Kidney (tissue), 22 donors: ENCODE measurements at places on chromosomes 2 and 18. TPM values are rescaled to one million over a fixed set of nuclear protein-coding genes. Genes with fewer than 3 reads are reported as not detected.
A peak's percentile ranks its signal among the peaks of the same experiment; 100 is the strongest.

DNA sequence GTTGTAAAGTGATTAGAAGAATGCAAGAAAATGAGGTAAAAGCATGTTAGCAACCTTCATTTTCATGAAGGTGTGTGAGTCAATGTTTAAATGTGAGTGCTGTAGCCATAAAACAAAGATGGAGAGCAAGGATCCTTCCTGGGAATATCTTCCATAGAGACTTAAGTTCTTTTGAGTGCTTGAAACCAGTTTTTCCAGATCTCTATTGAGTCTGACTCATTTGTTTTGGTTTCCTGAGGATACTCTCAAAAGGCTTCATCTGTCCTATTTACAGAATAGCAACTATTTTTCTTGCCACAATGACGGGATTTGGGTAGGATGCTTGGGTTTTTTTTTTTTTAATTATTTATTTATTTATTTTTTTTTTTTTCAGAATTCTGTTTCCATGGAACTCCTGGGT, 45.9 kb upstream of the ASB1 start:
- no peak for DNase-seq

GRCh38 chr18:62881509-62882016, 166.2 kb downstream of the PHLPP1 start:
- peak; percentile 22 for DNase-seq

GRCh38 chr18:58266291-58266690, 222.3 kb downstream of the NEDD4L start:
- no peak for DNase-seq

The MOCOS gene
- 1.1 TPM for polyA plus RNA-seq

The GAD1 gene
- 4.1 TPM for polyA plus RNA-seq

The PROC gene
- 51.0 TPM for polyA plus RNA-seq

DNA sequence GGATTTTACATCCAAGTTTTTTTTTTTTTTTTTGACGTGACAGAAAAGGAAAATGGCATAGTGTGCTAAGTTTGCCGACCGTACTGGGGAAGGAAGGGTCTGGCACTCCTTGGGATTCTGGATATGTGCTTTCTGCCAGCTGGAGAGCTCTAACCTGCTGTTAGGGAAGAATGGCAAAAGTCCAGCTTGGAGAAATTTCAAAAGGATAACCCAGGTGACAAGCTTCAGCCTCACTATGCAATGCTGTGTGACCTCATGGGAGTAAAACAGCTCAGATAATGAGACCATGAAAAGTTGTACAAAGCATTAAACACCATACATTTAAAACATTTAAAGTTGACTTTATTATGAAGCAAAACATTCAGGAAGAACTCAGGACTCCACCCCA, 10.3 kb upstream of the GPR45 start:
- DNase-seq, result no peak

The ABCB6 gene
- 53.6 TPM for polyA plus RNA-seq

- no peak for DNase-seq
These were observed 250.5 kb downstream of the NYAP2 start for GRCh38 chr2:225650041-225650440.

DNA sequence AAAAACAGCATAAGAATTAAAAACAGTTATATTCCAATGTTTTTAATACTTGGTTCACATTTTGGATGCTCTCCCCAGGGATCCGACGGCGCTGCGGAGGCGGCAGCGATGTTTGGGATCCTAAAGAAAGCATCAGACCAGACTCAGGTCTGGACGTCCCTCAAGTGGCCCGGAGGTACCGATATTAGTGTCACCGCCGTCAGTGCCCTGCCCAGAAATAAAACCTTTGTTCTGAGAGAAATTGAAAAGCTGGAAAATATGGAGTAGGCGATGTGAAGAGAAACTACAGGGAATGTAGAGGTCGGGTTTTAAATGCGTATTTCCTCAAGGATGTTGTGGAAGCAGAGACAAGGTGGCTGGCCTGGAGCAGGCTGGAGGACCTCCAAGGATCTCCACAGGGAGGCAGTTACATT, 683 bp upstream of the TBC1D8 start:
- peak; percentile 34 for DNase-seq

DNA sequence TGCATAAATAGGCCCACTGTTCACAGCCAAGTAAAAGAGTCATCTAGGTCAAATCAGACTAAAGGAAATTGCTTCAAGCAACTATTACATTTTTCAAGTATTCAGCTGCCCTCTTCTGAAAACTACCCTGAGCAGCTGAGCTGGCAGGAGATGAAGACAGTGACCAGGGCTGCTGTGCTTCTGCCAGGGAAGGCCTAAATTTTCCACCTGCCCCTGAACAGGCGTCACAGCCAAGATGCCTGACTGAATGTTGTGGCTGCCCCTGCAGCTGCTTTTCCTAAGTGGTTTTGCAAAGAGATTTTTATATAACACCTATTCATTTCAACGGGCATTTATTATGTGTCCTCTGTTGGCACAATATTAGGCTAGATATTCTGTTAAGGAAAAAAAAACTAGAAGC, 96.7 kb upstream of the RPE start:
- no peak for DNase-seq

The OSBPL6 gene
- 1.4 TPM for polyA plus RNA-seq
